Activated CD4-positive, alpha-beta memory T cell treated with anti-CD3 and anti-CD28 coated beads, Interleukin-2, amount 10 ng/mL, durations not matched to agents 7 days and 5 days (primary cell): ENCODE measurements at places on chromosomes 12 and 14.

- DNase-seq, result no peak
- peak overlapping the region; percentile 65 for H3K27ac ChIP-seq
- peak overlapping the region; percentile 80 for H3K4me3 ChIP-seq
- H3K36me3 ChIP-seq, result no peaks in the 10 kb centered on the region
- H3K4me1 ChIP-seq, result peaks cover 58% of the 10 kb centered on the region
- H3K27me3 ChIP-seq, result no peaks in the 10 kb centered on the region
These were observed 1.0 kb downstream of the MAP3K12 start for GRCh38 chr12:53498235-53498630.

DNA sequence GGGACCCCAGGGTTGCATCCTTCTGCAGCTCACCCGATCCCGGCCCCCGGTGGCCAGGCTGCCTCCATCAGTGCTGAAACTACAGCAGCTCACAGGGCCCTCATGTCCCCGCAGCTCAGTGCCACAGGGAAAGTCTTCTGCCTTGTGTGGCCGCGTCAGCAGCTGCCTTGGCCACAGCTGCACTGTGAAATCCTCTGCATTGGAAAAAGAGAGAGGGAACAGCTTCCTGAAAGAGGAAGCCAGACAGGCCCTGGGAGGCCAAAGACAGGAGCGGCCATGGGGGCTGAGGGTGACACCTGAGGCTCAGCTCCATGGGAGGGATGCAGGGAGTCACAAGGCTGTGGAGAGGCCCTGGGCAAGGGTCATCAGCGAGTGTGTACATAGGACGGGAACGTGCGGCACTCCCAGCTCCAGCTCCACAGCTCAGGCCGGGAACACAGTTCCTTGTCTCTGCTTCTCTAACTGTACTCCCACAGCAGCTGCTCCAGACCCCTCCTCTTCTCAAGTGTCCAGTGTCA is 32.7 kb downstream of the PARP2 start:
- H3K4me3 ChIP-seq, result no peak overlapping the region
- DNase-seq, result no peak
- no peaks in the 10 kb centered on the region for H3K27me3 ChIP-seq
- no peak overlapping the region for H3K27ac ChIP-seq
- peaks cover 4% of the 10 kb centered on the region for H3K4me1 ChIP-seq
- peaks cover 84% of the 10 kb centered on the region for H3K36me3 ChIP-seq

DNA sequence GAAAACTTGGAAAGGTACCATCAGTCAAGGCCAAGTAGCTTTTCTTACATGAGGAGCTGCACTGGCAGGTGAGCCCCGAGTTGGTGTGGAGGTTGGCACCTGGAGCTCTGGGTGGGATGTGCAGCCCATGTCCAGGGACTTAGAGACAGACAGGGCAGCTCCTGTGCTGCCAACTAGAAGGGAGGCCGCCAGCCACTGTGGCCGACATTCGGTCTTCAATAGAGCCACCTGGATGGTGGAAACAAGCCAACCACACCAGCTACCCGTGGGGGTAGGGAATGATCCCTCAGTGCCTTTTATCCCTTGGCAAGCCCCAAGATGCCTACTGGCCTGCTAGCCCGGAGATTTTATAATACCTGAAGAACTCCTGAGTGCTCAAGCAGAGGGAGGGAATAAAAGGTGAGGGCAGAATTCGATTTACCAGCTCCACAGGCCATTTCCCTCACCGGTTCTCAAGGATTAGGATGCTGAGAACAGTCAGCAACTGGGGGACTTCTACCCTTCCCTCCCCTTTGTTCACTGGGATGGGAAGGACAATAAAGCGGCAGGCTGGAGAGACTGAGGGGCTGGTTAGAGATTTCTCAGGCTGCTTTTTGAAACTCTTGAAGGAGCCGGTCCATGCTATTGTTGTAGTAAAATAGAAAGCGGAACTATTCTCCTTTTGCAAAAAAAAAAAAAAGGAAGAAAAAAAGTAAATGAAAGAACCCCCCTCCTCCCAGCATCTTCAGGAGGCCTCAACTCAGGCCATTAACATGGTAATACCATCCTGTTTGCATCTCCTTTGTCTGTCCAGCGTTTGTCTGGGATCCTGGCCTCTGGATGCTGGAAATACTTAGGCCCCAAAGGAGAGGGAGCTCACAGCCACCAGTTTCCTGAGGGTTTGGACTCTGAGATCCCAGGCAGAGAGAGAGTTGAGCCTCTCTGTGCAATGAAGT is 321.6 kb downstream of the ZFP36L1 start:
- H3K27me3 ChIP-seq, result no peaks in the 10 kb centered on the region
- peaks cover 13% of the 10 kb centered on the region for H3K4me1 ChIP-seq
- H3K36me3 ChIP-seq, result no peaks in the 10 kb centered on the region
- DNase-seq, result no peak
- no peak overlapping the region for H3K4me3 ChIP-seq

DNA sequence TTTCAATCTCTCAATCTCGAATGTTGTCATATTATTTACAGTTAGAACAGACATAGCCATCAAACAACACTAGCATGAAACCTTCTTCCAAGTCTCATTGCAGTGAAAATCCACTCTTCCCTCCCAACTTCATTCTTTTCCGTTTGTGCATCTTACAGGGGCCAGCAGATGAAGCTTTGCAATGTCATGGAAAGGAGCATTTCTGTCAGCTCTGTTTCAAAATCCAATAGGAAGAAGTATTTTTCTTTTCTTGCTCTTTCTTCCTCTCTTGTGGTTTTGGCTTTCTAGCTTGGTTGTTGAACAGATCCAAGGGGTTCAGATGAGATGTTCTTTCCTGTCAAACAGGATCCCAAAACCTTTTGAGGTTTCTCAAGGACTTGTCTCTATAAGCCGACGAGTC is 416.6 kb downstream of the AEBP2 start:
- H3K27me3 ChIP-seq, result peaks cover 6% of the 10 kb centered on the region
- H3K36me3 ChIP-seq, result no peaks in the 10 kb centered on the region
- no peak overlapping the region for H3K27ac ChIP-seq
- no peak for DNase-seq
- H3K4me3 ChIP-seq, result no peak overlapping the region

DNA sequence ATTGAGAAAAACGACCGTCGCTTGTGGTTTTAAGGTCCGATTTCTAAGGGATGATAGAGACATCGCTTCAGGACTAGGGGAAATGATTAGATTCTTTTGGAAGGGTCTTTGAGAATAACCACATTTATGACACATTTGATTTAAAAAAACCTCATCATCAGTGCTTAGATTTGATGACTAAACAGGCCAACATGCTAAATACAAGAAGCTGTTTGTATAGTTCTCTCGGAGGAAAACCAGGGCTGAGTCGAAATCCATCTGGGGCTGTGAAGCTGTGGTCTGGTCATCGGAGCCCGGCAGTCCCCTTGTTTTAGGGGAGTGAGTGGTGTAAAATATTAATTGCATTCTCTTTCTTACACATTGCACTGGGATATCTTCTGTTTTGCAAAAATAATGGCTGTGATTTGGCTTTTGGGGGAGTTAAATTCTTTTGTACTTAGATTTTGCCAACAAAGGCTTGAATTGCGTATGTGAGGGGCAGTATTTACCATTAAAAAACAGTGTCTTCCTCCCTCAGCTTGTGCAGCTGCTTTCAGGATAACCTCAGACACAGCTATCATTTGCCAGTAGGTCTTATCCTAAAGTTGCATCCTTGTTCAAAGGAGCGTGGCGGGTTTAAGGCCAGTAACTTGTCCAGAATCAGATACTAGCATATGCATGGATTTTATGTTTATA is 550 bp downstream of the GNG2 start:
- peaks cover 51% of the 10 kb centered on the region for H3K36me3 ChIP-seq
- no peaks in the 10 kb centered on the region for H3K27me3 ChIP-seq
- peak overlapping the region; percentile 84 for H3K4me3 ChIP-seq
- DNase-seq, result no peak
- H3K4me1 ChIP-seq, result peaks cover 48% of the 10 kb centered on the region

- no peak overlapping the region for H3K4me3 ChIP-seq
- H3K36me3 ChIP-seq, result no peaks in the 10 kb centered on the region
- H3K27me3 ChIP-seq, result peaks cover 27% of the 10 kb centered on the region
- no peak overlapping the region for H3K27ac ChIP-seq
- DNase-seq, result no peak
- peaks cover 11% of the 10 kb centered on the region for H3K4me1 ChIP-seq
These were observed 17.9 kb downstream of the HRK start for GRCh38 chr12:116863275-116863767.

- no peak for DNase-seq
- peaks cover 15% of the 10 kb centered on the region for H3K4me1 ChIP-seq
- H3K27ac ChIP-seq, result no peak overlapping the region
- no peaks in the 10 kb centered on the region for H3K27me3 ChIP-seq
- H3K4me3 ChIP-seq, result no peak overlapping the region
These were observed 15.9 kb downstream of the MAP3K12 start for GRCh38 chr12:53483225-53483978.

- no peak overlapping the region for H3K27ac ChIP-seq
- H3K27me3 ChIP-seq, result no peaks in the 10 kb centered on the region
- no peaks in the 10 kb centered on the region for H3K36me3 ChIP-seq
- H3K4me3 ChIP-seq, result no peak overlapping the region
These were observed 15.7 kb upstream of the VSIG10 start for GRCh38 chr12:118119449-118119879.

DNA sequence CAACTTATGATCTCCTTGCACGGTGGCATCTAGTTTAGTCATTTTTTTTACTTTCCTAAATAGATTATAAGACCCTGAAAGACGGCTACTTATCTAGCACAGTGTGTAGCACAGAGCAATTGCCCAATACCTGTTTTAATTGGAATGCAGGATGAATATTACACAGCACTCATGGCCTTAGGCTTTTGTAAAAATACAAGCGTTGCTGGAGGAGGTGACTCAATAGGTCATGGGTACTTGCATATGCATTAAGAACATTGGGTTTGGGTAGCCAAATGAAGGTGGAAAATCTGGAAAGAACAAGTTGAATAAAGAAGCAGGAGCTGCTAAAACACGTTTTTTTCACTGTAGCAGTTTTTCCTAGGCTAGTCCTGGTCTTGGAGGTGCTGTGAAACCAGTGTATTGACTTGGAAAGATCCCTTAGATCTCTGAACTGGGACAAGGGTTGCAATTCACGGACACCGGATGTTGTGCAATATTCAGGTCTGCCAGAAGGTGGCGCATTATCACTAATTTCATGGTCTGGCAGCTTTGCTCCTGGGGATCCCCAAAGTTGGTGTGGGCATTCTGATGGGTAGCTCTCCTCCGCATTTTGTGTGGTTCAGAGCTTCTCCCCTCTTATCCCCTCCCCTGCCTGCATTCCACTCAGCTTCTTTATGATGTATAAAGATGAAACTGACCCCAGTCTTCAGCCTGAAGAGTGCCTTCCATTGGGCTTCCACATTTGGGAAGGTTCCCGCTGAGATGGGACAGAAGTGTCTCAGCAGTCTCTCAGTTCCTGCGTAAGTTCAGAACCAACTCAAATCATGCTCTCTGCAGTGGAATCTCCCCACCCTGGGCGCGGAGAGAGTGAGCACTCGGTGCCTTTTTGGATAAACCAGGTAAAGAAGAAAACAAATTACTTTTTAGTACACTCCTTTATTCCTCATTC is 278.3 kb downstream of the NRXN3 start:
- no peak overlapping the region for H3K27ac ChIP-seq
- no peaks in the 10 kb centered on the region for H3K4me1 ChIP-seq
- H3K36me3 ChIP-seq, result no peaks in the 10 kb centered on the region
- DNase-seq, result peak; percentile 55
- no peaks in the 10 kb centered on the region for H3K27me3 ChIP-seq
- no peak overlapping the region for H3K4me3 ChIP-seq

DNA sequence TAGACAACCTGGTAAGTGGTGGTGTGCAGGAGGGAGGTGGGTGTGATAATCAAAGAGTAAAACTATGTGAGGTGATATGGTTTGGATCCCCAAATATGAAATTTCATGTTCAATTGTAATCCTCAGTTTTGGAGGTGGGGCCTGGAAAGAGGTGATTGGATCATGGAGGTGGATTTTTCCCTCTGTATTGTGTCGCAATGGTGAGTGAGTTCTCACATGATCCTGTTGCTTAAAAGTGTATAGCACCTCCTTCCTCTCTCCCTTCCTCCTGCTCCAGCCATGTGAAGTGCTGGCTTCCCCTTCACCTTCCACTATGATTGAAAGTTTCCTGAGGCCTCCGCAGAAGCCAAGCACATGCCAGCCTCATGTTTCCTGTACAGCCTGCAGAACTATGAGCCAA is 270.2 kb upstream of the FOXG1 start:
- H3K27ac ChIP-seq, result no peak overlapping the region
- H3K27me3 ChIP-seq, result no peaks in the 10 kb centered on the region
- no peaks in the 10 kb centered on the region for H3K36me3 ChIP-seq
- H3K4me1 ChIP-seq, result no peaks in the 10 kb centered on the region
- no peak for DNase-seq

DNA sequence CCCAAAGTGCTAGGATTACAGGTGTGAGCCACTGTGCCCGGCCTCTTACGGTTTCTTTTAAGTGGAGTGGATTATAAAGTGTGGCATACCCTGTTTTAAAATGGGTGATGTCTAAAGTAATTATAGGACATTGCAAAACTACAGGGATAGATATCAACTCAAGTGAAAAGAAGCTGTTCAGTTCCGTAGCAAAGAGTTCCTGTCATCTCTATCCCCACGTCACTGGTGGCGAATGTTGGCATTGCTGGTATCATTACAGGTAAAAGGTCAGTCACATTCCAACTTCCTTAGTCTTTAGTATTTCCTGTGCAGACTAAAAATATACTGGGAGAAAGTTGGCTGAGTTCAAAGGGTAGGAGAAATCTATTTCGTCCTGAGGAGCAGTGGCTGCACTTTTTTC is 95.6 kb upstream of the SLC38A2 start:
- H3K27ac ChIP-seq, result no peak overlapping the region
- peaks cover 21% of the 10 kb centered on the region for H3K4me1 ChIP-seq
- peaks cover 5% of the 10 kb centered on the region for H3K36me3 ChIP-seq
- H3K27me3 ChIP-seq, result no peaks in the 10 kb centered on the region

DNA sequence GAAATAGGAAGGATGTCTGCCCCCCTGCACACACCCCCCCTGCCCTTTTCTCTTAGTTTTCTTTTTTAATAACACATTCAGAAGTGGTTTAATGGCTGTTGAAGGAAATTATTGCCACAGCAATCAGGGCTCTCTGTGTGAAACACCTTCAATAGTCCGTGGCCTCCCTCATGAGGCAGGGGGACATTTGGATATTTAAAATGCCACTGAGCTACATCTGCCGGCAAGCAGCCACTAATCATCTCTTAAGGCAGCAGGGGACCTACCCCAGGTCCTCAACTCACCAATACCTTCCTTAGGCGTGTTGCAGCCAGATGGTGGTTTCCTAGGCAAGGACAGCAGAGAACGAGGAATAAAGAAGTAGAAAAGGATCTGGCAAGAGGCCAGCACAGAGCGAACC is 283.2 kb downstream of the TTC8 start:
- no peaks in the 10 kb centered on the region for H3K36me3 ChIP-seq
- H3K4me3 ChIP-seq, result no peak overlapping the region
- H3K27ac ChIP-seq, result no peak overlapping the region

GRCh38 chr14:63499701-63500250 is 43.4 kb downstream of the PPP2R5E start:
- H3K4me1 ChIP-seq, result peaks cover 17% of the 10 kb centered on the region
- no peaks in the 10 kb centered on the region for H3K27me3 ChIP-seq
- no peak overlapping the region for H3K4me3 ChIP-seq
- no peak overlapping the region for H3K27ac ChIP-seq
- H3K36me3 ChIP-seq, result peaks cover 12% of the 10 kb centered on the region
- no peak for DNase-seq
